ENCODE measurements at places on chromosomes 3 and 15. TPM values are rescaled to one million over a fixed set of nuclear protein-coding genes. Genes with fewer than 3 reads are reported as not detected.

DNA sequence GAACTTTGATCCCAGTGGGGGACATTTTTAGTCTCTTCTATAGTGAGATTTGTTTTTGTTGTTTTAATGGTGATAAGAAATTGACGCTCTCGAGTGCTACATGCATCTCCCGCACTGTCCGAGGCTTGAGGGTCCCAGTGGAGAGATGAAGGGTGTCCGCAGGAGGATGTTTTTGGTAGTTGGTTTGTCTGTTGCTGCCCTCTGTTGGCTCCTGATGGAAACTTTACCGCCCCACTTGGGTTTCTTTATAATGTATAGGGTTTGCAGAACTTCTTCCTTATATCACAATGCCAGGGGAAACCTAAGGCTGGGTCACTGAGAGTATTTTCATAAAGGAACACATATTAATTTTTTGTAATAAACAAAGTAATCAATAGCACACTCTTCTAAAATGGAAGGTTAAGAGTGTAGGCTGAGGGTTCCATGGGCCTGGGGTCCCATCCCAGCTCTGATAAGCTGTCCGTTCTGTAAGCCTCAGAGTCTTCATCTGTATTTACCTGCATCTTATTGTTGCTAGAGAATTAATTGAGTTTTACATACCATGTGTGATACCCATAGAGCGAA, 185.3 kb upstream of the FEZF2 start:
- H3K36me3 ChIP-seq, result no peaks in the 10 kb centered on the region
- peaks cover 12% of the 10 kb centered on the region for H3K4me1 ChIP-seq
- no peak for DNase-seq
- no peak overlapping the region for H3K27ac ChIP-seq
- no peaks in the 10 kb centered on the region for H3K27me3 ChIP-seq

GRCh38 chr3:149790268-149790667, 2.1 kb downstream of the ANKUB1 start:
- no peak overlapping the region for H3K27ac ChIP-seq
- H3K4me3 ChIP-seq, result no peak overlapping the region
- no peaks in the 10 kb centered on the region for H3K4me1 ChIP-seq
- peak; percentile 59 for DNase-seq
- H3K36me3 ChIP-seq, result no peaks in the 10 kb centered on the region
- no peaks in the 10 kb centered on the region for H3K27me3 ChIP-seq

GRCh38 chr3:78066287-78066686, 1026.4 kb downstream of the ROBO2 start:
- H3K27me3 ChIP-seq, result no peaks in the 10 kb centered on the region
- no peaks in the 10 kb centered on the region for H3K4me1 ChIP-seq
- no peak for DNase-seq
- H3K4me3 ChIP-seq, result no peak overlapping the region

- peaks cover 4% of the 10 kb centered on the region for H3K4me1 ChIP-seq
- no peak overlapping the region for H3K4me3 ChIP-seq
- no peak overlapping the region for H3K27ac ChIP-seq
- H3K36me3 ChIP-seq, result peaks cover 14% of the 10 kb centered on the region
- DNase-seq, result no peak
- no peaks in the 10 kb centered on the region for H3K27me3 ChIP-seq
Measured at GRCh38 chr15:98923171-98923570, 84.4 kb downstream of the PGPEP1L start.

DNA sequence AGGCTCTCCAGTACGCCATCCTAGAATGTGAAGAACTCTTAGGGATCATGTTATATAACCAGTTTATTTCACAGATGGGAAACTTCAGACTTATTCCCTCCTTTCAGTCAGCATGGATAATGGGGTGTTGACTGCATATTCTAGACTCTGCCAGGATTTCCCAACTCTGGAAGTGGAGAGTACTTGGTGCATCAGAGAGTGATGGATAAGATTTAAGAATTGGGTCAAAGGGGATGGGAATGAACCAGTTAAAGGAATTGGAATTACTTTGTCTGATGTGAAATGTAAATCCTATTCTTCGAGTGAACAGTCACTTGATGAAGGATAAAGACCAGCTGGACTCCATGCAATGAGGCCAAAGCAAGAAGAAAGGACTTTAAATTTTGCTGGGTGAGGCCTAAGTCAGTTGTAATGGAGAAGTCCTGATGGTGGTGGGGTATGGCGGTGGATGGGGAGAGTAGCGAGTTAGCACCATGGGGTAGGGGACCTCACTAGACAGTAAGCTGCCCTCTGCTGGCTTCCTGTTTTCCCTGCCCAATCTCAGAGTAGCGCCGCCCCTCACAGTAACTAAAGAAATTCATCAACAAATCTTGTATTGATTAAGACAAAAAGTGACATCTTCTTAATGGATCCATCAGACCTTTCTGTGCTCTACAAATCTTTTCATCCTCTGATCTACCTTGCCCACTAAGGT, 7.3 kb upstream of the CACNA1D start:
- H3K4me1 ChIP-seq, result no peaks in the 10 kb centered on the region
- H3K4me3 ChIP-seq, result no peak overlapping the region
- H3K27me3 ChIP-seq, result no peaks in the 10 kb centered on the region

DNA sequence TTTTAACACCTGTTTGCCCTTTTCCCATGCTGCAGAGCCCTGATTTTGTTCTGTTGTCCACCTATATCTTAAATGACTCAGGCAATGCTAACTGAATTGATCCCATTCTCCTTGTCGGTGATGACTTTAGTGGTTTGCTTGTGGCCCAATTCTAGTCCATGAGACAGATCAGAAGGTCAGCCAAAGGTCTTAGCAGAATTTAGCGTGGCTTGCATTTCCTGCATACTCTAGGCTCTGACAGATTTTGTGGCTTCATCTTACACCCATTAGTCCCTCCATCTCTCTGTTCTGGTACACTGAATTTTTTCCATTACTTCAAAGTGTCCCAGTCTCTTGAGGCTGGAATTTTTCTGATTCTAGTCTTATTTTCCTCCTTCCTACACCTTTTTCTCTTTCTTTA, 161.9 kb downstream of the STAC start:
- H3K4me3 ChIP-seq, result no peak overlapping the region
- H3K36me3 ChIP-seq, result no peaks in the 10 kb centered on the region
- peak; percentile 0 for DNase-seq
- H3K27ac ChIP-seq, result no peak overlapping the region
- no peaks in the 10 kb centered on the region for H3K4me1 ChIP-seq

DNA sequence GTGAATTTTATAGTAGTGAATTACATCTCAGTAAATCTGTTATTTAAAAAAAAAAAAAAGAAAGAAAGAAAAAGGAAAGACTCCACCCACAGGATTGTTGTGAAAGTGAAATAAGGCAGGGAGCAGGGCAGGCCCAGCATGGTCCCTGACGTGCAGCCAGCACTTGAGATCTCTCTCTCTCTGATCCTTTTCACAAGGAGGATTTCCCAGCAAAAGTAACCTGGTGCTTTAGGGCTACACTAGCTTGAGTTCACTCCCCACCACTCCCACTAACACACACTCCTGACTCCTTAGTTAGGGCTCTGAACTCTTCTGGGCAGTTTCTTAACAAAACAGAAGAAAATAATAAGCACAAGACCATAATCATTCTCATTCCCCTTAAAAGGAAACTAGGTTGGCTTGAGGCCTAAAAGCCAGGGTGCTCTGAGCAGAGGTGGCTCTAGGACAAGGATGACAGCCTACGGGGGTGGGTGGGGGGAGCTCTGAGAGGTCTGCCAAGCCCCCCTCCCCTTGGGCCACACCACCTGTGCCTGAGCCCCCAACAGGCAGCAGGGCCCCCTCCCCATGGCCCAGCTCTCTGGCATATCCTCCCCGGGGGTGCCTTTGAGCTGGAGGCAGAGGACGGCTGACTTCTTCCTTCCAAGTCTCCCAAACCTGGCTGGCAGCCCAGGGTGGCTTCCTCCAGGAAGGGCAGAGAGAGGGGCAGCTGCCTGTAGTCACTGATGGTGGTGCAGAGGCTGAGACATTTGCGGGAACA, 856 bp downstream of the TMEM40 start:
- H3K4me3 ChIP-seq, result no peak overlapping the region
- peaks cover 10% of the 10 kb centered on the region for H3K4me1 ChIP-seq

GRCh38 chr3:197186887-197187588, 111.4 kb downstream of the DLG1 start:
- no peaks in the 10 kb centered on the region for H3K36me3 ChIP-seq
- peaks cover 5% of the 10 kb centered on the region for H3K4me1 ChIP-seq
- no peaks in the 10 kb centered on the region for H3K27me3 ChIP-seq
- peak; percentile 79 for DNase-seq
- no peak overlapping the region for H3K27ac ChIP-seq

GRCh38 chr3:113678773-113679172, 17.7 kb downstream of the USF3 start:
- H3K27ac ChIP-seq, result no peak overlapping the region
- no peak for DNase-seq
- H3K4me1 ChIP-seq, result no peaks in the 10 kb centered on the region
- H3K27me3 ChIP-seq, result no peaks in the 10 kb centered on the region
- no peaks in the 10 kb centered on the region for H3K36me3 ChIP-seq

DNA sequence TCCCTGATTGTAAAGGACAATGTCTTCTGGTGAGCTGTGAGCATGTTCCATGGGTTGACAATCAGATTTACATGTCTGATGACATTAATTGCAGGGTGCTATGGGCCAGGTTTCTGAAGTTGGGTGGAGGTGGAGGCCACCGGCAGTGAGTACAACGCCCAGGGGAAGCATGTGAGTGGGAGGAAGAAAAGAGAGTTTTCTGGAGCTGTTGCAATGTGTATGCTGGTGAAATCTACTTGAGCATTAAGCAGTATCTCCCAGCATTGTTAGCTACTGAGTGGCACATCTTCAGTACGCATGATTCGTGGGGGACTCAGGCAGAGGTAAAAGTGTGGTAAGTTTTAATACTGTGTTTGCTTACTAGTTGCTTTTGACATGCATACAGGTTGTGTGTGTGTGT, 26.6 kb downstream of the TMEM45A start:
- H3K4me3 ChIP-seq, result no peak overlapping the region
- peak; percentile 54 for DNase-seq
- H3K4me1 ChIP-seq, result no peaks in the 10 kb centered on the region
- H3K27ac ChIP-seq, result no peak overlapping the region
- no peaks in the 10 kb centered on the region for H3K36me3 ChIP-seq

- H3K27me3 ChIP-seq, result no peaks in the 10 kb centered on the region
- H3K4me3 ChIP-seq, result no peak overlapping the region
- H3K27ac ChIP-seq, result no peak overlapping the region
- peaks cover 5% of the 10 kb centered on the region for H3K4me1 ChIP-seq
Measured at GRCh38 chr3:56119575-56120349, 348.5 kb downstream of the ERC2 start.

- no peaks in the 10 kb centered on the region for H3K4me1 ChIP-seq
- peak; percentile 4 for DNase-seq
- no peaks in the 10 kb centered on the region for H3K36me3 ChIP-seq
- H3K27ac ChIP-seq, result no peak overlapping the region
- no peaks in the 10 kb centered on the region for H3K27me3 ChIP-seq
Measured at GRCh38 chr3:15903164-15903563, 105.4 kb upstream of the ANKRD28 start.

- H3K27ac ChIP-seq, result no peak overlapping the region
- no peaks in the 10 kb centered on the region for H3K27me3 ChIP-seq
- no peaks in the 10 kb centered on the region for H3K4me1 ChIP-seq
- no peaks in the 10 kb centered on the region for H3K36me3 ChIP-seq
- no peak overlapping the region for H3K4me3 ChIP-seq
- DNase-seq, result no peak
Measured at GRCh38 chr15:67708500-67708899, 116.8 kb upstream of the SKOR1 start.

GRCh38 chr3:156071031-156071430, 49.3 kb upstream of the KCNAB1 start:
- H3K4me3 ChIP-seq, result no peak overlapping the region
- no peaks in the 10 kb centered on the region for H3K36me3 ChIP-seq
- no peak for DNase-seq
- no peaks in the 10 kb centered on the region for H3K4me1 ChIP-seq

- H3K4me1 ChIP-seq, result no peaks in the 10 kb centered on the region
- H3K27me3 ChIP-seq, result no peaks in the 10 kb centered on the region
- no peaks in the 10 kb centered on the region for H3K36me3 ChIP-seq
- H3K27ac ChIP-seq, result no peak overlapping the region
- DNase-seq, result no peak
Measured at GRCh38 chr3:138846262-138846791, 11.6 kb upstream of the PIK3CB start.

GRCh38 chr3:108488631-108489030, 21.8 kb downstream of the MYH15 start:
- peak; percentile 85 for DNase-seq
- H3K4me3 ChIP-seq, result no peak overlapping the region
- peaks cover 5% of the 10 kb centered on the region for H3K4me1 ChIP-seq
- H3K27ac ChIP-seq, result no peak overlapping the region
- no peaks in the 10 kb centered on the region for H3K36me3 ChIP-seq
- H3K27me3 ChIP-seq, result no peaks in the 10 kb centered on the region

GRCh38 chr15:68797599-68798345, 22.9 kb downstream of the ANP32A start:
- H3K27ac ChIP-seq, result no peak overlapping the region
- H3K36me3 ChIP-seq, result no peaks in the 10 kb centered on the region
- peaks cover 5% of the 10 kb centered on the region for H3K4me1 ChIP-seq

DNA sequence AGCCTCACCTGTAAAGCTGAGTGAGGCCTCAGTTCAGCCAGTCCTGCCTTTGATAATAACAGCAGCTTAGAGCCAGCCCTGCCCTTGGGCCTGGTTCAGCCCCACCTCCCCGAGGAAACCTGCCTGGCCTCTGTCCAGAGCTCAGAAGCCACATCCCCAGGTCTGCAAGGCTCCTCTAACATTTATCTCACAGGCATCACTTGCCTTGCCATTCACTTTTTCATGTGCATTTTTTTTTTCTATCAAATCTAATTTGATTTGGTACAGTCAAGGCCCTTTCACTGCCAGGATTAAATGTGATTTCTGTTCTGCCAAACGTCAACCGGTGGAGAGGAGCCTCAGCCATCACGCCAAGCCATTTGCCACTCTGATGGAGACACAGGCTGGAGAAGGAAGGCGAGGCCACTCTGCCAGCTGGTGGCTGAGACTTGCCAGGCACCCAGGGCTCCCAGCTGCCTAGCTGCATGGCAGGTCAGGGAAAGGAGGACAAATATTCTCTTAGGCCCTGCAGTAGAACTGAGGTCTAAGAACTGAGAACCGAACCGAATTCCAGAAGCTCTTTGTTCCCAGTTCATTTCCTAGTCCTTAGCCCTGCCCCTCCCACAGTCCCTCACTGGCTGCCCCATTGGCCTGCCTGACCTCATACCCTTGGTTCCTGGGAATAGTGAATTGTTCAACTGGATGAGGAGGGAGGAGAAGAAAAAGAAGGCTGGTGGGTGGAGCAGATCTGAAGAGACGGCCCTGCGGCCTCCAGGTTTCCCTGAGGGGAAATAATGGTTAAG, 76.4 kb downstream of the SPSB4 start:
- H3K4me1 ChIP-seq, result no peaks in the 10 kb centered on the region
- H3K27me3 ChIP-seq, result no peaks in the 10 kb centered on the region
- no peak for DNase-seq
- H3K4me3 ChIP-seq, result no peak overlapping the region
- H3K27ac ChIP-seq, result no peak overlapping the region
- H3K36me3 ChIP-seq, result no peaks in the 10 kb centered on the region

The CRYBG3 gene
- polyA plus RNA-seq, result 8.7 TPM

The CCDC9B gene
- polyA plus RNA-seq, result 2.0 TPM

The HHLA2 gene
- 0.02 TPM for polyA plus RNA-seq

The CFAP100 gene
- not detected for polyA plus RNA-seq

The SMAD6 gene
- polyA plus RNA-seq, result 1.2 TPM

The ADAMTS7 gene
- polyA plus RNA-seq, result 1.8 TPM

The CADM2 gene
- not detected for polyA plus RNA-seq

The GOLGA6D gene
- polyA plus RNA-seq, result not detected

The NDN gene
- 32.8 TPM for polyA plus RNA-seq

The PDZRN3 gene
- polyA plus RNA-seq, result 10.7 TPM

The FAM3D gene
- polyA plus RNA-seq, result not detected

Measured in fibroblast of lung (primary cell).